ENCODE measurements at places on chromosomes 4 and X.

- DNase-seq: no peak
Measured at GRCh38 chr4:37475087-37475486, 211.1 kb downstream of the RELL1 start.

GRCh38 chrX:37287741-37288444 is 61.3 kb upstream of the PRRG1 start:
- DNase-seq: no peak

DNA sequence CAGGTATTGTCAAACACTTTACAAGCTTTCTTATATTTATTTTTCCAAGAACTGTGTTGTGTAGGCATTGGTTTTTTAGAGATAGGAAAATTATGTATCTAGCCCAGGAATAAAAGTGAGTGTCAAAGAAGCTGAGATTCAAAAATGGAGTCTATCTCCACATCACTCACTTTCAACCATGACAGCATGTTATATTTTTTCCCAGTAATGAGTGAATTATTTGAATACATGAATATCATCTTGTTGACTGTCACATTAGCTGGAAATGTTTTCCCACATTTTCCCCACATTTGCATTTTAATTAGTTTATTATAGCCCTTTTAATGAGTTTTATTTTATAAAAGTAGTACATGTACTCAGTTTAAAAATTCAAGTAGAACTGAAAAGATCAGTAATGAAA is 693.7 kb downstream of the PCDH18 start:
- DNase-seq: no peak

DNA sequence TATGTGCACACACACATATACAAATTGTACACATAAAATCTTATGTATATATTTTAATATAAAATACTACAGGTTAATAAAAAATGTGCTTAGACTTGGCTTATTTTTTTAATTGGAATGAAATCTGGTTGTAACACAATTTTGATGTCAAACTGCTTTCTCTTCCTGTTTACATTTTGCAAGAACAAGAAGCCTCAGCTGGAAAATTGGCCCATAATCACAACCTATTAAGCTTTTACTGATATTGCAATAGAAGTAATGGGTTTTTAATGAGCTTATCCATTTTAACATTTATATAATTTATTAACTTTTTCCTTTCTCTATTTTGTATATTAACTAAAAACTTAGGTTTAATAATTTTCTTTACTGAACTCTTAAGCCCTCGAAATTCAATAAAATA is 165.9 kb downstream of the PCDH10 start:
- DNase-seq: no peak

DNA sequence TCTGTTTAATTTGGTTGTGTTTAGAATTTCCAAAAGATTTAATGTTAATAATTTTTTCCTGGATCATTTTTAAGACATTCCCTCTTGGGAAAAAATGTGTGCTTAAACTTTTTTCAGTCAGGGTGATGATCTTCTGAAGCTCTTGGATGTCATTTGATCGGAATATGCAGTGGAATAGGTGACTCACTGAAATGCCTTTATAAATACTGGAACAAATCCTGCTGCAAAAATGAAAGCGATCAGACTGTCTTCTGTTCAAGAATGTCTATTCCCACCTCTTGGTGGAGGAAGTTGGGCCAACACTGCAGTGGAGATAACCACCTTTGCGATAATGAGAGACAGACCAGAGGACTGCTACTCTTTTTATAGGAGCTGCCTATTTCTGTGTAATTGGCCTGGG is 46.7 kb downstream of the LARP1B start:
- no peak for DNase-seq

DNA sequence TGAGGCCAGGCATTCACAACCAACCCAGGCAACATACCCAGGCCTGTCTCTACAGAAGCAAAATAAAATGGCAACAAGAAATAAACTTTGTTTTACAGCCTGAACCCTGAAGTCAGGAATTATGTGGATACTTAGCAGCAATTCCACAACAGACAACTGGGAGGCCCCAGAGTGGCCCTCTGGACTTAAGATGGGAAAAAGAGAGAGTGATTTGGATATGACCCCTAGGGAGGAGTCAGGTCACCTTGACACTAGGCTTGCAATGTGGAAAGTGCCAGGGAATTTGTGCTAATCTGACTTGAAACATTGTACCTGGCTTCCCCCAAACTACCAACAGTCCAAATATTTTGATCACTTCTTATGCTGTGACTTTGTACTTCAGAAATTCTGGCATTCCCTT is 193.1 kb downstream of the PARM1 start:
- DNase-seq: no peak

- DNase-seq: no peak
Measured at GRCh38 chr4:155430895-155431795, 54.4 kb upstream of the MAP9 start.

- DNase-seq: no peak
Measured at GRCh38 chrX:2388669-2389068, 112.1 kb downstream of the DHRSX start.

DNA sequence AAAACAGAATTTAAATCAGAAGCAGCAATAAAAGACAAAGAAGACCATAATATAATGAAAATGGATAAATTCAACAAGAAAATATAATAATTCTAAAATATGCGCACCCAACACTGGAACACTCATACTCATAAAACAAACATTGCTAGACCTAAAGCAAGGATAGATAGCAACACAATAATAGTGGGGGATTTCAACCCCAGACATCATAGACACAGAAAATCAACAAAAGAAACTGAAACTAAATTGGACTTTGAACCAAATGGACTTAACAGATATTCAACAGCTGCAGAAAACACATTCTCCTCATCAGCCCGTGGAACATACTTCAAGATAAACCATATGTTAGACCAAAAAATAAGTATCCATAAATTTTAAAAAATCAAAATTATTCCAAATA is 1552.6 kb downstream of the C4orf33 start:
- DNase-seq: no peak

- no peak for DNase-seq
Measured at GRCh38 chrX:107107459-107107858, 11.2 kb downstream of the RBM41 start.

DNA sequence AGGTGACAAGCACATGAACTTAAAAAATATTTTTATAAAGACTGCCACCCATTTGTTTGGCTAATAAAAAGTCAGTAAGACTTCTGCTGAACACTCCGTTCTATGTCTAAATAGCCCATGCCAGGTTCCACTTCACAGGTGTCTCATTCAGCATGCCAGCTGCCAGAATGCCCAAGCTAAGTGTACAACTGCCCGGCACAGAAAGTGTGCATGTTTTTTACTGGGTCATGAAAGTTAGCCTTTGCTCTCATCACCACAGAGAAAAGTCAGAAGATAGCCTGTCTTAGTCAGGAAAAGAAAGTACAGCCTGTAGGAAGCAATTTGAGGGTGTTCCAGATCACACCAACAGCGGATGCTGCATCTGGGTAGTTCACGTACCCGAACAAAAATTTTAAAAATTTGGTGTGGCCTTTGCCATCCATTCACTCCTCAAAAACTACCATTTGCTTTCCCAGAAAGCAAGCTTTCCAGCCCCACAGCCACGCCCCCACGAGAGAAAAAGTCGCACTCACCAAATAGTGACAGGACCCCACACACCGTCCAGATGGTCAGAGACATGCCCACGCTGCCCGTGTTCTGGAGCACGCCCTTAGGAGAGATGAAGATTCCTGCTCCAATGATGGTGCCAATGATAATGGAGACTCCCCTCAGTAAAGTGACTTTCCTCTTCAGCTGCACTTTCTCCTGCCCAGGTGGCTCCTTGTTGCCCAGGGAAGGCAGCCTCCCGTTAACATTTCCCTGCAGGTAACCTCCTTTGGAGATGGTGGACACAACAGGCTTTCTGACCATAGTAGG is 671 bp downstream of the SLC7A11 start:
- no peak for DNase-seq

DNA sequence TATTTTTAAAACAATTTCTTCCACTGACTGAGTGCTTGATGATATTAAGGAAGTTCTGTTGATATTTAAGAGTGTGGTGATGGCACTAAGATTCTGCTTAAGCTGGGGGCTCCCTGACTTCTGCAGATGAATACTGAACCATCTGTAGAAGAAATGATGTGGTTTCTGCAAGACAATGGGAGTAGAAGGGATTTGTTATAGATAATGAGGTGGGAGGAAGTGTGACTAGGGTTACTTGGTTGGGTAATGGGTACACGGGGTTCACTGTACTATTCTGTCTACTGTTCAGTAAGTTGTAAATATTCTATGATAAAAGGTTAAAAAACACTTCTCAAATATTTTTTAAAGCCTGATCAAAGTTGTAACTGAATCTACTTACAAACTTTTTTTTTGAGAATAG is 60.9 kb upstream of the TXK start:
- DNase-seq: no peak

- no peak for DNase-seq
Measured at GRCh38 chr4:41361794-41362526, 105.2 kb downstream of the UCHL1 start.

- DNase-seq: no peak
Measured at GRCh38 chrX:105477351-105477750, 256.9 kb upstream of the TEX13A start.

DNA sequence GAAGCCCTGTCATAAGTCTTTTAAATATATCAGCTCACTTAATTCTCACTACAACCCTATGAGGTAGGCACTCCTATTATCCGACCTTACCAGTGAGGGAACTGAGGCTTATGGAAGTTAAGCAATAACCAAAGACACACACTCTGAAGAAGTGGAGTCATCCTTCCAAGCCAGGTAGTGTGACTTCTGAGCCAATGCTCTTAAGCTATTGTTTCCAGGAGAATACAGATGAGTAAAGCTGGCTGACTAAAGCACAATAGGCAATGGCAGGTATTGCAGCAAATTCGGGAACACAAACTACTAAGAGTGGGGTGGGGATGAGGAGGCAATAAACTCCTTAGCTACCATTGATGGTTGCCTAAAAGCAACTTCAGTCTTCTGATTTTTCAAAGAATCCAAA is 81.8 kb upstream of the KIT start:
- DNase-seq: no peak

- no peak for DNase-seq
Measured at GRCh38 chr4:153555730-153556434, 89.7 kb downstream of the TMEM131L start.

- DNase-seq: no peak
Measured at GRCh38 chrX:39835776-39836175, 262.0 kb downstream of the BCOR start.

DNA sequence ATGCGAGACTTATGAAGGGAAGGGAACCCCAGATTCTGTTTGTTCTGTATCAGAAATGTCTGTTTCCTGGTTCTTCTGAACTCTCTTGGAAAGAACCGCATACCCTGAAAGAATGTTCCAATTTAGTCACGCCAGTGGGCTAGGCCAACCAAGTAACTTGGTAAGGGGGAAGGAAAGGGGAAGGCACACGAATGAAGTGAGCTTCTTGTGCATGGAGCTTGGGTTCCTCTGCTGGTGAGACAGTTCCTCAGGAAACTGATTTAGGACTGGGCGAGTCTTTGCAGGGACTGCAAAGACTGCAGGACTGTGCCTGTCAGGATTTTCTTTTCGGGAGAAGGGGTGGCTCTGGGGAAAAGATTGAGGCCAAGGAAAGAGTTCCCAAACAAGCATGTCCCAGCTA is 35.6 kb downstream of the FRMPD3 start:
- DNase-seq: no peak

DNA sequence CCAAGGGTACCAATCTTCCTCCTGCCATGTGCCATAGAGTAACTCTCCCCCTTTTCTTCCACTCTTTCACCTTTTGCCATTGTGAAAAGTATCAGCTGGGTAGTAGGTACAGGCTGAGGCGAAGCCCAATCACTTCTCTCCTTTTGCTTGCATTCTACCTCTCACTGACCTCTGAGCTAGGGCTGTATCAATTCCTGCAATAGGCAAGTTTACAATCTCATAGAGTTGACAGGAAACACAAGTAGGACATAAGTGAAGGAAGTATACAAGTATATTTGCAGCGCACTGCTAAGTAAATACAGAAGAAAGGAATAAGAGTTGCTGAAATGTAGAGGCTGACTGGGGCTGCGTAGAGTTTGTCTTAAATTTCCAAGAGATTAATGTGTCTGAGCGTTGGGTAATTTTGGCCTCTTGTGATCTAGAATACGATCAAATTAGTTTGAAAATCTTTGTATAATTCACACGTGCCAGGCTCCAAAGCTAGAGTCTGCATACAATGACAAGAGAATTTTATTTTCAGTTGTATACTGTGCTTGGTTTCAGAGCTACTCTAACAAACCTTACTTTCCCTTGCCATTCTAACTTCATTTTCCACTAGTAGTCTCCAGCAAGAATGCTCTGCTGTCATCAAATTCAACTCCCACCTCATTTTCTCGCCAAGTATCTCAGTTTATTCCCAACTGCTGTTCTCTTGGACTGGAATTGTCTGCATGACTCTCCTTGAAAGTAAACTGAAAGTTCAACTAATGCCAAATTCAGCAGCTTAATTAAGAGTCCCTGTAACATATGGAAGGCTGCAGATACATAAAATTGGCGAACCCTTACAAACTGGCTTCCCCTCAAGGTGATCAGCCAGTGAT is 90.3 kb downstream of the ATP11C start:
- no peak for DNase-seq

GRCh38 chr4:185838104-185838452 is 26.1 kb upstream of the SORBS2 start:
- no peak for DNase-seq

DNA sequence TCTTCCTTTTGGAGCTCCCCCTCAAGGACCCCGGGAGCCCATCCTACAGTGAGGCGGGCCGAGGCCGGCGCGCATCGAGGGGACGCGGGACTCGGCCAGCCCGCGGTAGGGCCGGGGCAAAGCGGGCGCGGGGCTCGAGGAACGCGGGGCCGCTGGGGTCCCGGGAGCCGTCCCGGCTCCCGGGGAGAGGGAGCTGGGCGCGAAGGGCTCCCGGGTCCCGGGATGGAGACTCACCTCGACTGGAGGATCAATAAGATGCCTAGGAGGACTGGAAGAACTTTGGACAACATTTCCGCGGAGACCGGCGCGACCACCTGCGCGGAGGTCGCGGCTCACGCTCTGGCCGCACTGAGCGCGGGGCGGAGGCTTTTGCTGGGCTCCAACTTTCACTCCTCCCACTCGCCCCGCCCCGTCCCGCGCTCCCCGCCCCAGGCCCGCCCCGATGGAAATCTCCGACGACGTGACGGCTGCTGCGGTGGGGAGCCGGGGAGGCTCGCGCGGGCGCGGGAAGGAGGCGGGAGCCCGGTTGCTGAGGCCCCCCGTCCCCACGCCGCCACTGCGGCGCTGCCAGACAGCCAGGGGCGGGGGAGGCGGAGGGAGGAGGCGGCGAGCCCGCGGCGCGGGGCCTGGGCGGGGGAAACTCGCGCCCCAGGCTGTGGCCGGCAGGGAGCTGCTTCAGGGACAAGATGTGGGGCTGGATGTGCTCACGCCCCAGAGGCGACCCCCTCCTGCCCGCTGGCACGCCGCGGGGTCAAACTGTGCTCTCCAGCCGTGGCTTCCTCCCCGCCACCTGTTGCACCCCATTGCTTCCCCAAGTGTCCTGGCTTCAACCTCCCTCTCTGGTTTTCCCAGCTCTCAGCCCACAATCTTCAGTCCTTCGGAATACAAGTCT is at the start of gene GABRE:
Gene GABRE (minus strand): TSS at position 341 of the 892 bp plus-strand sequence. CDS start 51 bp downstream, at position 290.
- DNase-seq: no peak

- DNase-seq: no peak
Measured at GRCh38 chr4:155566354-155566753, 100.3 kb upstream of the GUCY1A1 start.

GRCh38 chr4:83931659-83932438 is 395.9 kb downstream of the GPAT3 start:
- no peak for DNase-seq

- no peak for DNase-seq
Measured at GRCh38 chr4:152591396-152591795, 55.5 kb upstream of the FBXW7 start.
